ENCODE measurements at places on chromosomes 16 and 17.

DNA sequence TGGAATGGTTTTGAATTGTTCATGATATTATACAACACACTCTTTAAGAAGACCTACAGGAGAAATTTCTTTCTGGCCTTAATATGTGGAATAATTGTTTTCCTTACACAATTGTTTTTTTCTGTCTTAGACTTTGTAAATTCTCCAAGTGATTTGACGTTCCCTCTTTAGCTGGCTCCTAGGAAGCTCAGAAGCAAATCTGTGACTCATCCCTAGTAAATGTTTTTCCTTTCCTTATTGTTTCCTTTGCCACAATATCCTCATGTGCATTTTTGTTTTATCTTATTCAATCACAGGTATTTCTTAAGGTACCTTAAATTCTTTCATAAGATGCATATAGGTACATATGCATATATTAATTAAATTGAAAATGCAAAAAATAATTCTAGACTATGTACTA is 13.5 kb downstream of the KIAA0753 start:
- DNase-seq, result no peak

- no peak for DNase-seq
Measured at GRCh38 chr16:29993191-29993902, 2.1 kb downstream of the HIRIP3 start.

DNA sequence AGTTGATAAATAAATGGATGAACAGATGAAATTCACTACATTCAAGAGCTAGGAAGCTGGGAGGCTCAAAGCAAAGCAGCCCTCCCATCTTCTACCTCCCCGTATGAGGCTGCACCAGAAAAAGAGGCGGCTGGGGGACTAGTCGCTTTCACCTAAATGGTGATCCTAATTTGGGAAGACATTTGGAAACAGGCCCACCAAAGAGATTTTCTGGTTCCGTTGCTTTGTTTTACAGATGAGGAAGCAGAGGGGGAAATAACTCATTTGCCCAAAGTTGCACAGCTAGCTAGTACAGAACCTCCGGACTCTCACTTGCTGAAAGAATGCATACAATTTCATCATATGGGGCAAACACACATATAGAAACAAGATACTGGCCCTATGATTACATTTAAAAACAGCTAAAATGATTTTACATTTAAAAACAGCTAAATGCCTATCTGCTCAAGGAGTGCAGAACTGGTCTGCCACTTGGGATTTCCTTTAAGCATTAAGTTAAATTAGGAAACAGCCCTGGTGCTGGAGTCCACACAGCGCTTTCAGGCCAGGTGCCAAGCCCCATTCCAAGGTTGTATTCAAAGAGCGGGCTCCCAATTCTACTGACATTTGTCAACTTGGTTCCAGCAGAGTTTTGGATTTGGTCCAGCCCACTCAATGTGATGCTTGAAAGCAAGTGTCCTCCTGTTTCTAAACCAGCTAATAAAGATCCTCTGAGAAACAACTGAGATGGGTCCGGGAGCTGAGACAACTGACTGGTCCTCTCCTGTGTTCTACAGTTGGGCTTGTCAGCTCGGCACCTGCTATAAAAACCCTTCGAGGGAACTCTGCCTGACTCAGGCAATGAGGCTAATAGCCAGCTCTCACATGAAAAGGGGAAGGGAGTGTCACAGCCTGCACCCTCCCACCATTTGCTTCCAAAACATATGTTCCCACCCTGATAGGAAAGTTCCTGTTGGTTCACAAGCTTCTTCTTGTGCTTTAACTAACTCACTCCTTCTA is 11.7 kb downstream of the ERN1 start:
- DNase-seq, result no peak

GRCh38 chr17:40382251-40382650 is 17.7 kb upstream of the GJD3 start:
- no peak for DNase-seq

DNA sequence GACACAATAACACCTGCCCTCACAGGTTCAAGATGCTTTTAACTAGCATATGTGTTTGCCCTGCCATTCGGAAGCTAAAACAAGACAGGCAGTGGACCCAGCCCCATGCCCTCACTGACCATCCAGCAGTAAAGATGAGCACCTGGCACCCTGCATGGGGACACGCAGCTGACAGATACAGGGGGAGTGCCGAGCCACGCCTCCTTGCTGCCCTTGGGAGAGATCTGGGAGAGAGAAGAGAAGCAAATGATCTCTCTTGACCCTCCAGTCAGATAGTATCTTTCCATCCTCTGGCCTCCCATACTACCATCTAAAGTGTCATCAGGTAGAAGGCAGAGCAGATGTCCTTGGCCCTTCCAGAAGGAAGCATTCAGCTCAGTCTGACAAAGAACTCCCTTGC is 40.6 kb upstream of the MYOCD start:
- no peak for DNase-seq

- no peak for DNase-seq
Measured at GRCh38 chr17:71115669-71115972, 946.3 kb downstream of the KCNJ2 start.

GRCh38 chr16:15618392-15618791 is 24.6 kb downstream of the MARF1 start:
- no peak for DNase-seq

DNA sequence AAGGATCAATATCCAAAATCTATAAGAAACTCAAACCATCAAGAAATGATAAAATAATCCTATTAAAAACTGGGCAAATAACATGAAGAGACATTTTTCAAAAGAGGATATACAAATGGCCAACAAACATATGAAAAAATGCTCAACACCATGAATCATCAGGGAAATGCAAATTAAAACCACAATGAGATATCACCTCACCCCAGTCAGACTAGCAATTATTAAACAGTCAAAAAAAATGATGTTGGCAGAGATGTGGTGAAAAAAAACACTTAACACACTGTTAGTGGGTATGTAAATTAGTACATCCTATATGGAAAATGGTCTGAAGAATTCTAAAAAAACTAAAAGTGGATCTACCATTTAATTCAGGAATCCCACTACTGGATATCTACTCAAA is 379.0 kb upstream of the SOX9 start:
- no peak for DNase-seq

GRCh38 chr17:58411408-58411894 is 5.9 kb downstream of the RNF43 start:
- no peak for DNase-seq

DNA sequence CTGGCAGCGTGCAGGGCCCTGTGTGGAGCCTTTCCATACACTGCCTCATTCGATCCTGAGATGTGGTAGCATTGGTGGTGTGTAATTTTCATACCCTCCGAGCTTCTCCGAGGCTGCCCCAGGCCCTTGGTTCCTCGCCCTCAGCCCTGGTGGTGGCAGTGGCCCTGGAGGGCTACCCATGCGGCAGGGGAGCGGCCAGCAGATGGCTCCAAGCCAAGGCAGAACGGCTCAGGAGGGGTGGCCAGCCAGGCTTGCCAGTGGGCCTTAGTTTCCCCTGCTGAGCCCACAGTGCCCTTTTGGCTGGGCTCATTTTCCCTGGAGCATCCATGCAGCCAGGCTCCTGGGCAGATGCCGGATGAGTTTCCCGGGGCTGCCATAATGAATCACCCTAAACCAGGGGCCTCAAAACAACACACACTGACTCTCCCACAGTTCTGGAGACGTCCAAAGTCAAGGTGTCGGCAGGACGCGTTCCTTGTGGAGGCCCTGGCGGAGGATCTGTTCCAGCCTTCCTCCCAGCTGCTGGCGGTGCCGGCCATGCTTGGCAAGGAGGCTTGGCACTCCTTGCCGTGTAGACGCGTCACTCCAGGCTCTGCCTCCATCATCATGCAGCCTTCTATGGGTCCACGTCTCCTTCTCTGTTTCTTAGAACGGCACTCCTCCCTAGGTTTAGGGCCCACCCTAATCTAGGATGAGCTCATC is 158.8 kb upstream of the GSE1 start:
- DNase-seq, result no peak

- DNase-seq, result no peak
Measured at GRCh38 chr16:86215979-86216585, 294.2 kb upstream of the FOXF1 start.

- no peak for DNase-seq
Measured at GRCh38 chr17:6393351-6393952, 41.5 kb downstream of the AIPL1 start.

GRCh38 chr16:11682655-11683096 is 14.4 kb downstream of the SNN start:
- DNase-seq, result no peak

DNA sequence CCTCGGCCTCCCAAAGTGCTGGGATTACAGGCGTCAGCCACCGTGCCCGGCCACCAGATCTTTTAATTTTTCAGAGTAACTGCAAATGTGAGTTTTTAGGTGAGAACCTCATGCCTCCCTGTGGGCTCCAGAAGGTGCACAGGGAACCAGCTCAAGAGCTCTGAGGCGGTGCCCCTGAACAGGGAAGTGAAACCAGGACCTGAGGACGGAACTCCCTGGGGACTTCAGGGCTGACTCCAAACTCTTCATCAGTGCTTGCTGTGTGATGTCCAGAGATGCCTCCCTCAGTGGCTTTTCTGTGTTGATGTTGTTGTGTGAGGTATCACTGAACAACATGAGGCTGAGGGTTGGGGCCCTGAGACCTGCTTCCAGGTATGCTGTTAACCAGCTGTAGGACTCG is 23.8 kb downstream of the SLC12A3 start:
- no peak for DNase-seq

DNA sequence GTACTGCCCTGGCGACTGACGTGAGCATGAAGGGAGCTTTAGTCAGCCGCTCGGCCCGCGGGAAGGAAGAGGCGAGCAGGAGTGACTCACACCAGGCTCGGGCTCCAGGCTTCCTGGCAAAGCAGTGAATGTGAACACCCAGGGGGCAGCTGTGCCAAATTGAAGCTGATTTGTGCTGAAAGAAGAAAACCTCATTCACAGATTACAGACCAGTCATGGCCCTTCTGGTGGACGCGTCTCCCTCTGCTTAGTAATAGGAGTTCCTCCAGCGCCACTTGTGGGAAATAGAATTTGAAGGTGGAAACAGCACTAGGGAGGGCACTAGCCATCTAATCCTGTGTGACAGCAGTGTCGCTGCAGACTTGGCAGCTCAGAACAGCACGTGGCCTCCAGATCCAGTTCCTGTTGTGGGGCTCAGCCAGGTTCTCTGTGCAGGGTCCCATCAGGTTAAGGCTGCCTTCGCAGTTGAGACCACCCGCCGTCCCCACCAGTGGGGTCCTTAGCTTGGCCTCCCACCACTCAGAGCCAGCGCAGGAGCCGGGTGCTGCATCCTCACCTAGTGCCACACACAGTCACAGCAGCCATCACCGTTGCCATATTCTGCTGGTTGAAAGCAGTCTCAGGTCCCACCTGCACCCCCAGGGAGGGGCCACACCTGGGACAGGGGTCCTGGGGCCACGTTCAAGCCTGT is 164.5 kb upstream of the CHMP6 start:
- DNase-seq, result no peak

DNA sequence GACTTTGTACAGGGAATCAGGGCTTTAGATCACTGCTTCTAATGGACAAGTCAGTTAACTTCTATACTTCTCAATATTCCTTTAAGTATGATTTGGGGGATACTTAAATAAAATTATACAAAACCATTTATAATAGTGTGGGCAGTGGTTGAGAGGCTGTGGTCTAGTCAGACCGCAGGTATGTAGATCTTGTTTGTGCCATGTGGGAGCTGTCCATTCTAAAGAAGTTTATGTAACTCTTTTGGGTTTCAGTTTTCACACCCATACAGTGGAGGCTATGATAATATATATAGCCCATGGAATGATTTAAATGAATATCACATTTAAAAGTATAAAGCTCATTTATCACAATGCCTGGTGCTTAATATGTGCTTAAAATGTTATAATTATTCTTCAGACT is 654.3 kb upstream of the KIF2B start:
- no peak for DNase-seq

DNA sequence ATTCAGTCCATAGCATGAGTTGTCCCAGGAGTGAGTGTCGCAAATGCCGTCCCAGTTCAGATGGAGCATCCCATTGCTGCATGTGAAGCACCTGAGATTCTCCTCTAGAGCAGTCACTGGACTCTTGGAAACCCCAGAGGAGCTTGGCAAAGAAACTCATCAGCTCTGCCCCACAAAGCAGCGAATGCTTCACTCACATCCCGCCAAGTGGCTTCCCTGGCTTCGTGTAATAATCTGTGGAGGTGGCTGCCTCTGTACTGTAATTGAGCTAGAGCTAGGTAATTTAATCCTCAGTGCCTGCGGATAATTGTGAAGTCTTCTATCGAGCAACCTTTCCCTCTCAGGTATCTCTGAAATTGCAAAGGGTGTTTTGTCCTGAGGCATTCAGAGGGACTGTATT is 107.1 kb downstream of the SNX29 start:
- no peak for DNase-seq

- no peak for DNase-seq
Measured at GRCh38 chr16:73601911-73602310, 554.0 kb upstream of the ZFHX3 start.

- no peak for DNase-seq
Measured at GRCh38 chr16:69610356-69610755, 44.6 kb downstream of the NFAT5 start.

DNA sequence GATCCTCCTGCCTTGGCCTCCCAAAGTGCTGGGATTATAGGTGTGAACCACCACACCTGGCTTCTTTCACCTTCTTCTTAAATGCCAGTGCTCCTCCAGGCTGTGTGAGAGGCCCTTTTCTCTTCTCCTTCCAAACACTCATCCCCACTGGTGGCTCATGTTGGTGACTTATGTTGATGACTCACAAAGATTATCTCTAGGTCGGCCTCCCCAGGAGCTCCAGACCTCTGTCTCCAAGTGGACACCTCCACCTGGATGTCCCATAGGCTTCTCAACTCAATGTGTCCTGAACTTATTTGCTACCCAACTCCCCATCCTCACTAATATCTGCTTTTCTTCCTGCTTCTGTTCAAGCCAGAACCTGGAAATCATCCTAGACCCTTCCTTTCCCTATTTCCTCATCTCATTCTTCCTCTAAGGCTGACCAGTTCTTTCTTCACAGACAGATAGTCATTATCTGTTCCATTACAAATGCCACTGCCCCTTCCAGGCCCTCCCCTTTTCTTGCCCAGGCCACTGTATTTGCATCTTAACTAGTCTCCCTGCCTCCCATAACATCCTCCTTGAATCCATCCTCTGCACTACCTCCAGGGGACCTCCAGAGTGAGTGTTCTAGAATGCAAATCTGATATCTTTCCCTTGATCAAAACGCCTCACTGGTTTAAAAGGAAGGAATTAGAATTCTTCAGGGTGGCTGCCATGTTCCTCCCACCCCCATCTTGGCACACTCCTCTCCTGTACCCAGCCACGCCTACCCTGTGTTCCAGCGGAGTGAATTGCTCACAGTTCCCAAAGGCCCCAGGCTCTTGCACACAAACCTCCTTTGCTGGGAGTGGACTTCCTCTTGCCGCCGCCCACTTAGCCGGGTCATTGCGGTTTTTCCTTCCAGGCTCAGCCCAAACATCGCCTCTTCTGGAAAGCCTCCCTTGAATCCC is 34.8 kb upstream of the FBXO47 start:
- no peak for DNase-seq

GRCh38 chr17:17146786-17147406 is 59.2 kb downstream of the PLD6 start:
- peak; percentile 41 for DNase-seq

DNA sequence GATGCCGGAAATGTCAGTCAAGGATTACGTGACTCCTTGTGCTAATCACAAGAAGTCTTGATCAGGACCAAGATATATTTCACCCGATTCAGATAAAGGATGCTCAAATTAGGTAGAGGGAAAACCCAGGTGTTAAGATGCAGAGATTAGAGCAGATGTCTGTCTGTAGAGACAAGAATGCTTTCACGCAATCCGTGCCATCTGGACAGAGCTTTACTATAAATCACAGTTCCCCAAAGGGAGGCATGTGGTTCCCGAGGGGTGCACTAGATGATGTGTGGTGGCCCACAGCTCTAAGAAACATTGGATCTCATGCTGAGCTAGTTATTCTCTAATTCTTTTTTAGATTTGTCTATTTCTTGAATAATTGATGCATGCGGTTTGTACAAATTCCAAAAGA is 9.8 kb upstream of the MAP3K14 start:
- no peak for DNase-seq

Measured in CD4-positive, alpha-beta T cell treated with Interleukin-12 subunit alpha and Interleukin-12 subunit beta, for 1 hour (primary cell).